AML-193 (cell line): ENCODE measurements at places on chromosomes 6 and 20.

DNA sequence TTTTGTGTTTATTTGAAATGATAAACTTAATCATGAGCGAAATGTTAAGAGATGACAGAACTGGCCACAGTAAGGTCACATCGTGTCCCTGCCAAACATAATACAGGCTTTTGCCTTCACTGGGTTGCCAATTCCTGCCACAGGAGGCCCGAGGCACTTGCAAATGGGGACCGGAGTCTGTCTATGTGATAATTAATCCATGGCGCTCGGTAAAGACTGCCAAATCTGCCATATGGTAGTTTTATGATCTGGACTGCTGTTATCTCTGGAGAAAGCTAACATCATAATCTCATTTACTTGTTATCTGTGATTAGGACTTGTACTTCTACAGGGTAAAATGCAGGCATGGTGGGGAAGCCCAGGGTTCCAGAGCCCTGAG, 170.5 kb upstream of the TSHZ2 start:
- no peak for DNase-seq

- no peak for DNase-seq
Observed at GRCh38 chr6:140661691-140662090, 1287.2 kb upstream of the CITED2 start.

DNA sequence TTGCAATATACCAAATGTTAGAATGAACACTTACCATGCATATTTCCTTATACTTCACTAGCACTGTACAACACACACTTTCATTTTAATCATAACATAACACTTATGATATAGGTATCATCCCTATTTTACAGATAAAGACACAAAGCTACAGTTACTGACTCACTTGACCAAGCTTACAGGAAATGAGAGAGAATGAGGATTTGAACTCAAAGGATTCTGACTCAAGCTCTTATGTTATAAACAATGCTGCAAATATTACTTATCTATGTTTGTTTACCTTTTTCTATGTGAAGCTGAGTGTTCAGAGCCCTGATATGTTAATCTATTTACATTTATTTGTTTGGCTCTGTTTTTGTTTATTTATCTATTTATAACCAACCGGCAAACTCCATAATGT, 245.4 kb downstream of the PTPRK start:
- no peak for DNase-seq

- no peak for DNase-seq
Observed at GRCh38 chr20:41748051-41748450, 129.9 kb upstream of the CHD6 start.

GRCh38 chr6:28525496-28526039, at the start of gene GPX5:
TSS of gene GPX5 (plus strand) at chr6:28525881. CDS start at chr6:28526014, 133 bp downstream.
- no peak for DNase-seq

DNA sequence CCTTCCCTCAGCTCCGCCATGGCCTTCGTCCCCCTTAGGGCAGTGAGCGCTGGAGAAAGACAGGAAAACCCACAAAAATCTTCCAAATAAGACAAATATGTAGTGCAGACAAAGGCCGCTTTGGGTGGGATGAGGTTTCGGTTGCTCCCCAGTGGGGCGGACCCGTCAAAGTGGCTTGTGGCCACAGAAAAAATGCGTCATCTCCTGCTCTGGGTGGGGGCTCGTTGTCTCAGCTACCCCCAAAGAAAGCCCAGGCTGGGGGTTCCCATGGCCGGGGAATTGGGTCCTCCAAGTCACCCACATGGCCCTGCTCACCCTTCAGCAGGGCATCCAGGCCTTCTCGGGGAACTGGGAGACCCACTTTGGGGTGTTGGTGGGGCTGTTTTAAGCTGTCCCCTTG, 21.9 kb upstream of the SCUBE3 start:
- no peak for DNase-seq

- DNase-seq, result no peak
Observed at GRCh38 chr6:122407712-122408111, 8.3 kb downstream of the HSF2 start.
